ENCODE measurements at places on chromosomes 3 and 15. TPM values are rescaled to one million over a fixed set of nuclear protein-coding genes. Genes with fewer than 3 reads are reported as not detected.
A peak's percentile ranks its signal among the peaks of the same experiment; 100 is the strongest.

GOLGA8S gene
- total RNA-seq = 0.25 TPM

NOX5 gene
- 0.23 TPM for total RNA-seq

A4GNT gene
- not detected for total RNA-seq

PCOLCE2 gene
- total RNA-seq = not detected

NUP210 gene
- 116 TPM for total RNA-seq

GP5 gene
- total RNA-seq = 0.58 TPM

SERINC4 gene
- 0.31 TPM for total RNA-seq

NPAP1 gene
- total RNA-seq = not detected

ERICH6 gene
- total RNA-seq = not detected

CDCP1 gene
- total RNA-seq = 1.5 TPM

UBE2E2 gene
- 4.7 TPM for total RNA-seq

ZMYND10 gene
- total RNA-seq = 4.1 TPM

LTK gene
- 0.51 TPM for total RNA-seq

TCTA gene
- 17.0 TPM for total RNA-seq

GP9 gene
- not detected for total RNA-seq

GRCh38 chr3:141769221-141769894, 6.2 kb downstream of the GRK7 start:
- no peak for DNase-seq

DNA sequence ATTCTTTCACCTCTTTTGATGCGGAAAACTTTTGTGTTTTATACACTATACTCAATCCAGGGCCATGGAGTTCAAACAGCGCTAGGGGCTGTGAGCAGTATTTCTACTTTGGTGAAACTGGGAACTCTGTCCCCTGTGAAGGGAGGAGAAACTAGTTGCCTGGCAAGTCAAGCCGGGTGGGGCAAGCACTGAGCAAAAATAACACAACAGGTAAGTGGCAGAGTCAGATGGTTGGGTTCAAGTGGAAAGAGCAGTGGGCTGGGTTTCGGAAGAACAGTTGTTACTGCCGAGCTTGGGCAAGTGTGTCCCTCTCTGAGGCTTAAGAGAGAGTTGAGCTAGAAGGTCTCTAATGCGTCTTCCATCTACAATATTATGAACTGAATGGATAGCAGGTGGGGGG, 59.7 kb upstream of the ROPN1 start:
- DNase-seq = no peak

- peak; percentile 37 for DNase-seq
Measured at GRCh38 chr15:28942046-28942445, 56.3 kb downstream of the APBA2 start.

- DNase-seq = no peak
Measured at GRCh38 chr15:99037646-99038045, 30.1 kb upstream of the PGPEP1L start.

DNA sequence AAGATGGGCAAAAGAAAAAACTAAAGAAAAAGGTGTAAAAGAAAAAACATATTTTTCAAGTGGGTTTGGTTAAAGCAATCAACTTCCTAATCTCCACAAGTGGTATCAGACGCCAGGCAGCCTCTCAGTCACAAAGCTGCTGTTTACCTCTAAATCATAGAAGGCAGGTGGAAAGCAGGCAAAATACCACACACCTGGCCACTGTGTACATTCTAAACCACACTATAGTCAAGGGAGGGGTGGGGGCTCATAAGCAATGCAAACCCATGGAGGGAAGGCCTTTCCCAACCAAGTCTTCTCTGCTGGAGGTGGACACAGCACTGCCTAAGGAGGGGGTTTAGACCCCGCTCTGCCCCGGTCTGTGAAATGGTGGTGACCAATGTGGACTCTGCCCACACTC, 50.4 kb downstream of the MCF2L2 start:
- no peak for DNase-seq

DNA sequence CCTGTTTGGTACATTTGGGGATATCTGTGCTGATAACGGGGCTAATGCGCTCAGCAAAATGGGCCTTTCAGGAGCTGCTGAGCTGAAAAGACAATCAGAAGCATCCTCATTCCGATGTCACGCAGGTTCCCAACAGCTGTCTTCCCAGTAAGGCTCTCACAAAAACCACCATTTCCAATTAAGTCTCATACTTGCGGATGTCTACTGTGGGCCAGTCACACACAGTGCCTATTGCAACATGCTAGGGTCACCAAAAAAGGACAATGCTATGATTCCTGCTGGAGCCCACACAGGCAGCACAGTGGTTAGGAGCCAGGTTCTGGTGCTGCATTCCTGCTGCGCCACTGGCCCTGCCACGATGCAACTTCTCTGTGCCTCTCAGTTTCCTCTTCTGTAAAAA, 16.4 kb upstream of the LDHAL6B start:
- DNase-seq = no peak

DNA sequence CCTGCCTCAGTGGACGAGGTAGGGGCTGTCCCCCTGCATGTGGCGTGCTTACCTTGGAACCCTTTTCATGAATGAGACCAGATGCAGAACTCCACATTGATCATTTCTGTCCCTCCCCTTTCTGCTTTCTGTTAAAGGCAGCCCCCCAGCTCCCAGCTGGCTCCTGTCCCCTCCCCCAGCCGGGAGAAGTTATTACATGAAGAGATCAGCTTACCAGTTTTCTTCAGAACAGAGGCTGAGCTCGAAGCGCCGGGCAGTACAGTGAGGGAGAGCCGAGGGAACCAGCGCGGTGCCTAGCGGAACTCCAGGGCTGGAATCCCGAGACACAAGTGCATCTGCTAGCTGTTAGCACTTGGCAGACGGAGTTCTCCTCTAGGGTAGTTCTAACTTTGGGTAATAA, 263.3 kb upstream of the NR2E3 start:
- no peak for DNase-seq

DNA sequence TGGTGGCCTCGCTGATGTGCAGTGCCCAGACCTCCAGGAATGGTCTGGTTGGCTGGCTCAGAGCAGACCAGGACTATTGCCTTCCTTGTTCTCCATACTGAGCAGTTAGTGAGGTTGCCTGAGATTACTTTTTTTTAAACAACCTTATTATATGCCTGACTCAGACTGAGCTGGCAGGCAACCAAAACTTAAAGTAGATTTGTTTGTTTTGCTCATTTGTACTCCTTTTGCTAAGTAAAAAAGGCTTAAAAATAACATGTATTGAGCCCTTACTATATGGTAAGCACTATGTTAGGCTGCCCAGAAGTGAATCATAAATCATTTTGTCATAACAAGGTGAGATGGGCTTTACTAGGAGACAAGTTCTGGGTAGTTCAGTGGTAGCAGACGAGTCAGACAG, 92.4 kb downstream of the GHSR start:
- no peak for DNase-seq

GRCh38 chr15:64348455-64348854, 7.5 kb downstream of the CSNK1G1 start:
- DNase-seq = no peak

GRCh38 chr15:35548435-35548834, 2.5 kb upstream of the DPH6 start:
- DNase-seq = no peak

DNA sequence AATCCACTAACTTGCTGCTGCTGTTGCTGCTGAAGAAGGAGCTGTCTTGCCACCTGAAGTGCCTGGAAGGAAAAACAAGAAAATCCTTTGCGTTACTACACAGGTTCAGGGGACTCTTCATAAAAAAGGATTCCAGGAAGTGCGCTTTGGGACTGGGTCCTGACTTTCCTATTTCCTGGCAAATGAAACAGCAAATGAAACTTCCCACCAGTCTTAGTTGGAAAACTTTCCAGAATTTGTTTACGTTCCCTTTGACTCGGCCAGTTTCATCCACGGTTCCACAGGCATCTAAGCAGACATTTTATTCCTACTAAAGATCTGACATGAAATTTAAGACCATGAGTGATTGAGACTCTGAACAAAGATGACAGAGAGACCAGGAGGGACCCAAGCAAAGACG, 471.0 kb downstream of the FOXP1 start:
- DNase-seq = no peak

- DNase-seq = no peak
Measured at GRCh38 chr3:178479860-178480259, 56.4 kb upstream of the KCNMB2 start.

DNA sequence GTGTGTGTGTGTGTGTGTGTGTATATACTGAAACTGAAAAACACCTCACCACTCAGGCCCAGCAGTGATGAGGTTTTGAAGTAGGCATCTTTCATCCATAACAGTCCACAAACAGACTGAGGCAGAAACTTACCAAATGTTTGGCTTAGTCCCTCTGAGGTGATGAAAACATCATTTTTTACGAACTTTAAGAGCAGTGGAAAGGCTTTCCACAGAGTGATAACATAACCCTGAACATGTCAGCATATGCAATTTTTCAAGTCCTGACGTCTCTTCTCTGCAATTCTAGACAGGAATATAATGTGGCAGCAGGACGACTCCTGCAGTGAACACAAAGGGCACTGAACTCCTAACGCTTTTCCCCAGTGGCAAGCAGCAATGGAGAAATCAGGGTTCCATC, 247.0 kb upstream of the THBS1 start:
- no peak for DNase-seq

GRCh38 chr3:60919296-60919695, 332.0 kb downstream of the FHIT start:
- DNase-seq = no peak

DNA sequence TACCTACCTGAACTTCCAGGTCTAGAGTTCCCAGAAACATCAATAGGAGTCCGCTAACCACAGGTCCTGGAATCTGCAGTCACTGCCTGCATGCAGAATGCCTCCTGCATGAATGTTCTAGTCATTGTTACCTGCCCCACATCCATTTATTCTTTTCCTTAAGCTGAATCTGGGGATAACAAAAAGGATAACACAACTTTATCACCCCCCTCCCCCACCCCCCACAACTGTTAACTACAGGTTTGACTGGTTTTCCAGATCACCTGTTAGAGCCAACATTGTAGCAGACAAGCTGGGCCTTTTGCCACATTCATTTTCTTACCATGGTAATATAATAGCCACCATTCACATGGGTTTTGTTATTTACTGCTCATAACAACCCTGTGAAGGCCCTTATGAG, 4.6 kb upstream of the CTSH start:
- DNase-seq = no peak

DNA sequence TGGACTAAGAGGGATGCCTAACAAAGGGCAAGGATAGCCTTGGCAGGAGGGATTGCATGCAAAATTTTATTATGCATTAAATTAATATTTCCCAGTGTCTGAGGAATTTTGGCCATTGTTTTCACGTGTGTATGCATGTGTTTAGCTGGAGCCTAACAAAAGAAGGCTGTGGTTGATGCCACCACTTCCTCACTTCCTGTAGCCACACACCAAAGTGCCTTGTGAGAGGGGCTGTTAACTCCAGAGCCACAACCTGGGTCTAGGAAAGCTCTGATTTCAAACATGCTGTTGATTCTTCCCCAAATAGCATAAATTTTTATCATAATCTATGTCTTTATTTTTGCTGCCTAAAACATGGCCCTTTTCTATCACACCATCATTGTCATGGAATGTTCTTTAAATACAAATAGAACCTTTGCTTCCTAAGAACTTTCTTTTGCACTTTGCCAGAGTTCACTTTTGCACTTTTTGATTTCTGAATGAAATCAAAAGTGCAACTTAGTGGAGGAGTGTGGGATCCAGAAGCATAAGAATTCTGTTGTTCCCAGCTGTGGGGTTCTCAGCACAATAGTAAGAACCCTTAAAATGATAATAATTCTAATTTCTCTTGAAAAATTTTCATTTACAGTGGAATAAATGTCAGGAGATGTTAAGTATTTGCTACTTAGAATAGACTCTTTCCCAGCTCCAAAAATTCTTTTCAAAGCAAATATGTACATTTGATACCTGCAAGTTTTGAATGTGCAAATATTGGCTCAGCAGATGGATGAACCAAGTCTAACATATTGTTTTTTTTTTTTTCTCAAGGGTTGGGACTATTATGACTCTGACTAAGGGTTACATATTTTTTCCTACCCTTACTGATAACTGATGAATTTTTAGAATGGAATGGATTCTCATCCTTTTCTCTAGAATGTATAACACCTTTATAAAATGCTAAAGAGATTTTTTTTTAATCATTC, 35.6 kb upstream of the SPTSSB start:
- no peak for DNase-seq

DNA sequence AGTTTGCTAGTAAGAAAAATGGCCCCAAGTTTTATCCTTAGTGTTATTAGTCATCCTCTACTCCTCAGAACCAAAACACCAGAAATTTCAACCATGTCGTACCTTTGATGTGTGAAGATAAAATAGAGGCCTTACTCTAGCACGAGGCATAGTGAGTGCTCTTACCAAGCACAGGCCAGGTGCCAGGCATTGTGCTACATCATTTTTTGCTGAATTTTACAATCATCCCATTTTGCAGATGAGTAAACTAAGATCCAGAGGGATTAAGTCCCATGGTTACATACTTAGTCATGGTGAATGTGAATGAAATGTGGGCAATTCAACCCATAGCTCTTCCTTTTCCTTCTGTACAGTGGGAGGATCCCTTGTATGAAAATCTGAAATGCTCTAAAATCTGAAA, 15.2 kb downstream of the LMCD1 start:
- no peak for DNase-seq

- DNase-seq = no peak
Measured at GRCh38 chr3:169110633-169111032, 552.9 kb downstream of the MECOM start.

DNA sequence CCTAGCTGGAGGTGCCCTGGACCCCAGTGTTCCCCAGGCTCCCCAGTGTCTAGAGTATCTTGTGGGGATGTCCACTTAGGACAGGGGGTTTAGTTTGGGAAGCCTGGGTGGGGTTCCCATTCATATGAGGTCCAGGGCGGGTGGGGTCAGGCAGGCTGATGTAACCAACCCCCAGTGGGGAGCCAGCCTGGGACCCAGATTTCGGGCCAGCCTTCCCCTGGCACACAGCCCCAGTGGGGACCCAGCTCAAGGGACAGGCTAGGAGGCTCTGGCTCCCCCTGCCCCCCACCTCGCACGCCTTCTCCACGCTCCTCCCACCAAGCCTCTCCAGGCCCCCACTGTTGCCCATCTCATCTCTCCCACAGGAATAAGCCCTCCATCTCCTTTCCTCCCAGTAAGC, 323.5 kb downstream of the UACA start:
- no peak for DNase-seq

DNA sequence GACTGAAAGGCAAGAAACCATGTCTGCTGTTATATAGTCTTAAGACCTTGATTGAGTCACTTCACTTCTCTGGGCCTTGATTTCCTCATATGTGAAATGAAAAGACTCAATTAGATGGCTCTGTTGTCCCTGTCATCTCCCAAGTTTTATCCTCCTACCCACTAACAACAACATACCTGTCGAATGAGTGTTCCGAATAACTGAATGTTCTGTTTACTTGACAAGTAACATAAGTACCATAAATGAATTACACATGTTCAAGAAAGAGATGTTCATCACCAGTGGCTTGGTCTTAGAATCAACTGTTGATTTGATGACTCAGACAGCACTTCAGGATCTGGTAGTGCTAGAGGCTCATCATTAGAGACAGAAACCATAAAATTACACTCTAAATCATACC, 311.7 kb downstream of the VPS13C start:
- DNase-seq = no peak
